ENCODE measurements at places on chromosomes 5 and 9.

- DNase-seq: no peak
These were observed 59.5 kb downstream of the CAMSAP1 start for GRCh38 chr9:135847833-135848232.

DNA sequence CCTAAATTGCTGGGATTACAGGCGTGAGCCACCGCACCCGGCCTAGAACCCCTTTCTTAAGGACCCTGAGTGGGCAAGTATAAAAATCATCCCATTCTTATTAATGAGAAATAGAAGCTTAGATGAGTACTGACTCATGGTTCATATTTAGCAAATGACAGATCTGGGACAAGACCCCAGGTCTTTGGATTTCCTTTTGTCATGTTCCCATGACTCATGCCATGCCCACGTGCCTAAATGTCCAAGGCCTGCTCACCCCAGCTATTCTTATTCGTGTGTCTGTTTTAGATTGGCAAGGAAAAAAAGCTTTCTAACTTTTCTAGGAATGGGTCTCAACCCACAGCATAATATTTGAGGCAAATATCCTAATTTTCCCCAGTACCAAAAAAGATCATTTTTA, 57.7 kb upstream of the RPS23 start:
- no peak for DNase-seq

GRCh38 chr5:96338091-96338490, 95.0 kb downstream of the PCSK1 start:
- no peak for DNase-seq

DNA sequence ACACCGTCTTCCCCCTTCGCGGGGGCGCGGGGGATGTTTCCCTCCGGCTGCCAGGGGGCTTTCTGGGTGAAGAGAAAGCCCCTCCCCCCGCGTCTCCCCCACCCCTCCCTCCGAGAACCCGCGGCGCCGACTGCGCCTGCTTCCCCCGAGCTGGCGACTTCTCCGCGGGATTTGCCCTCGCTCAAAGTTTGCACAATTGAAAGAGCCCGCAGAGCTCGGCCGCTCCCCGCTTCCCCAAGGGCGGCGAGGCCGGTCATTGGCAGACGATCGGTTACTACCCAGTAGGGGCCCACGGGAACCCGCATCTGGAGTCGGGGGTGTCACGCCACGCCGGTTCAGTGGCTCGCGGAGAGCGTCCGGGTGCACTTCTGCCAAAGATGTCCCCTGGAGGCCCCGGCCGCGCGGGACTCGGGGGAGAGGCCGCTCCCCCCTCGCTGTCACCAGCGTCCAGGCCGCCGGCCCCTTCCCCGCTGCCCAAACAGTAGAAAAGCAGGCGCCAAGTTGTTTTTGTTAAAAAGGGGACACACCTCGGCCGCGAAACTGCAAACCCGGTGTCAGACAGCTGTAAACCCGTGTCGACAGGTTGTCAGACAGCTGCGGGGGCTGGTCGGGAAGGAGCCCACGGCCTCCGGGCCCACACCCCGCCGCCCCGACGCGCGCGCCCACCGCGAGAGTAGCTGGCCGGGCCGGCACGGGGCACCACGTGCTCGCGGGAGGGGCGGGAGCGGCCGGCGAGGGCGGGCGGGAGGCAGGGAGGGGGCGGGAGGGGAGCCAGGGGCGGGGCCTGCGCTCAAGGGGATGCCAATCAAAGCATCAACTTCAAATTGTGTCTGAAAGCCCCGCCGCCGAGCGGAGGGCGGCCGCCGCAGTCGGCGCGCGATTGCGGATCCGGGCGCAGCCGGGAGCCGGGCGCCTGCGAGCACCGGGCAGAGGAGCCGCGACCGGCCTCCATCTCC, at the start of gene IRX1:
IRX1 (plus strand) TSS at position 827 of the 956 bp plus-strand sequence. CDS start 274 bp downstream, outside the sequence.
- DNase-seq: no peak

GRCh38 chr9:124054582-124055227, 43.1 kb downstream of the LHX2 start:
- no peak for DNase-seq

DNA sequence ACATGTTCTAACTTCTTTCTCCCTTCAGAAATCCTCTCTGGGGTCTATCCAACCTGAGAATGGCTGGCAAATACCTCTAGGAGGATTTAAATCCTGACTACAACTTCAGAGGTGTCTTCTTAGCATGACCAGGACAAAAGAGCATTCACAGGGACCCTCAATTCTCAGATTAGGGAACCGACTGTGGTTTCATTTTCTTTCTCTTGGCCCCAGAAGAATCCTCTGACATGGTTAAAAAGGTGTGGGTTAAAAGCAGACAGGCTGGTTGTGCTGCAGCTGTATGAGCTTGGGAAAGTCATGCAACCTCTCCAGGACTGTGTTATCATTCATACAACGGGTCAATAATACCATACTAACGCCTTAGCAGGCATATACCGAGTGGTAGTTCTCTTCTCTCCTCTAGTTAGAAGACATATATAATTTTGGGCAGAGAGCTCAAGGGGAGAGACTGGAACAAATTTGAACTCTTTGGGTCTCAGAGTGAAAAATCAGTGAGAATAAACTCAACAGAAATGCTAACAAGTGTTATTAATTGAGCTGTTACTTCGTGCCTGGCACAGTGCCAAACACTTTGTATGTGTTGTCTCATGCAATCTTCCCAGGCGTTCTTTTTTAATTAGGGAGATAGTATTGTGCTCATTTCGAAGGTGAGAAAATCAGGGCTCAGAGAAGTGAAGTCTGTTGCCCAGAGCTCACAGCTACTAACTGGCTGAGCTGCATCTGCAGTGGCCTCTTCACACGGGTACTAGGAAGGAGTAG, 35.2 kb downstream of the INSYN2B start:
- no peak for DNase-seq

- DNase-seq: no peak
These were observed 249.2 kb upstream of the CCNH start for GRCh38 chr5:87661784-87662566.

DNA sequence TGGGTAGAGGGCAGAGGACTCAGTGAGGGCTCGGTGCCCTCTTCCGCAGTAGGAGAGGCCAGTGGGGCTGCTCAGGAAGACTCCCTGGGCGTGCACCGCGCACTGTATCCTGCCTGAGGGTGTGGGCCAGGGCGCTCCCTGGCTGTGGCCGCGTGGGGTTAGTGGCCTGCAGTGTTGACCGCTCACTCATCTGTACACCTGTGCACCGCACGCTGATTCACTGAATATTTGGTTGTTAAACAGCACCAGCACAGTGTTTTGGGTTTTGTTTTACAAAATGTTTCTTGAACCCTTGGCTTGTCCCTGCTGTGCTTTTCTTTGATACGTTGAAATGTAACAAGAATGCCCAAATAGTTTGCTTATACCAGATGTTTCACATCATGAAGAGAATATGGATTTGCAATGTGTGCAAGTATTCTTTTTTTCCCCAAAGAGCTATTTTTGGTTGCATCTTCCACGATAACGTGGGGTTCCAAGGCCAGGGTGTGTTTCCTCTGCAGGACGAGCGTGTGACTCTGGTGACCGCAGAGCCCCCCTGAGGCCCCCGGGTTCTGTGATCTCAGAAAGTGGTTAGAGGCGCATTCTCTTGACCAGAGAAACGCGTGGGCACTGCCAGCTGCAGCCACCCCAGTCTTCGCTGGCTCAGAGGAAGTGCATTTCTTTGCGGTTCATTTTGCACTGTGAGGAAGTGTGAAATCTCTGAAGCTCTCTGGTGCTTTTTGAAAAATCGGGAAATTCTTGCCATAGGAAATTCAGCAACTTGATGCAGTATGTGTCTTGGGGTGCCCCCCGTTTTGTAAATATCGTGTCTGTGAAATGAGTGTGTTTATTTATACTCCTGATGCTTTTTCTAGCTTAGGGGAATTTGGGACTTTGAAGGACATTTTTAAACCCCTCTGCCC, 46.9 kb downstream of the AHRR start:
- no peak for DNase-seq

DNA sequence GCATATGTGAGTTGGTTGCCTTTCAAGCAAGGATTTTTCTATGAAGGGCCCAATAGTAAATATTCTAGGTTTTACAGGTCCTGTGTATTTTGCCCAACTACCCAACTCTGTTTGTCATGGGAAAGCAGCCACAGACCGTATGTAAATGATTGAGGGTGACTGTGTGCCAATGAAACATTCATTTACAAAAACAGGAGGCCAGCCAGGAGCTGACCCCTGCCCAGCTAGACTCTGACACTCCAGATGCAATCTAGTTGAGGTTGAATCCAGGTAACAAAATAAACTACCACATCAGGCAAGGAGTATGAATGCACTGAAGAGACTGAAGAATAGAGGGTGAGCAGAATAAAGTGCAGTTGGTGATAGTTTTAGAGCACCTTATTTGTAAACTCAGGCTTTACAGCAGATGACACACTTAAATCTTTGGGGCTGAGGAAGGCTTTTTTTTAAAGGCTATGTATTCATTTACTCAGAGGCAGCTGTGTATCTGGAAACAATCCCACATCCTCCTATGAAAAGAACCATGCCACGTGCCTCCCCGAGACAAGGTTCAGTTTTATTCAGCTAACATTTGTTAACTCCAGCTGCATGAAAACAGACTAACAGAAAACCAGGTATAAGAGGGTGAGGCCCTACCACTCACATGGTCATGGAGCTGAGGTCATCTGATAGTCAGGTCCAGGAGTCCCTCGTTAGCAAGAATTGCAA, 60.7 kb downstream of the SLC1A1 start:
- DNase-seq: no peak

DNA sequence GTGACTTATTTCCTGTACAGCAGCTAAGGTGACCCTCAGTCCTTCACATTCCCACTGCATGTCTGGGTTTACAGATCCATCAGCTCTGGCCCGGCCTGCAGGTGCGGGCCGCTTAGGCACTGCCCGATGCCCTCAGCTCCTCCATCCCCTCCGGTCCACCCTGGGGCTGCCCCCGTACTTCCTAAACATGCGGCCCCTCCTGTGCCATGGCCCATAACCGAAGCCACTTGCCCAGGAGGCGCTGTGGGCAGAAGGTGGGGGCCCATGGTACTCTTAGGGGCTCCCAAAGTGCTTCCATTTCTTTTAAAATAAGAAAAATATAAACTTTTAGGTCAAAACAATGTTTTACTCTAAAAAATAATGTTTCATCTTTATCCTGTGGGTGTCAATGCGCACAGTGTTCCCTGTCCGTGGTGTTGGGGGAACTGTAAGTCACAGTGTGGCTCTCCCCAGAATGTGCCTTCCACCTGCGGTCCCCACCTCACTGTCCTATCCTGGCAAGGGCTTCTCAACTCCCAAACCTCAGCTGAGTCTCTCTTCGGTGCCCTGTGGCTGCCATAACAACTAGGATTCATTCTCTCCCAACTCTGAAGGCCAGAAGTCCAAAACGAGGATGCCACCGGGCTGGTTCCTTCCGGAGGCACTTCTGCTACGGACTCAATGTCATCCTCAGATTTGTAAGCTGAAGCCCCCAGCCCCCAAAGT, 132.7 kb upstream of the LPCAT1 start:
- no peak for DNase-seq

DNA sequence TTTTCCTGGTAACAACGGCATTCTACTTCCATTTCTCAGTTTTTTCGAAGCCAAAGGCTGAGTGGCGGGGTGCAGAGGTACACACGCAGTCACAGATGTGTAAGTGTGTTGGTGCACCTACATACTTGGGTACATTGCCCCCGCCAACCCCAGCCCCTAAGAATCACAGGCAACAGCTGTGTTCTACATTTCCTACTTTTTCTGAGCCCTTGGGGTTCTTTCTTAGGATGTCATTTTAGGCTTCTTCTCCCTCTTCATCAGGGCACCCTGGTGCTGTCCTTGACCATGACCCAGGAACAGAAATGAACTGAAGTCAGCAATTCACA, 104.8 kb downstream of the PAX5 start:
- DNase-seq: no peak

GRCh38 chr5:154761046-154761736, 6.0 kb downstream of the LARP1 start:
- no peak for DNase-seq
